ENCODE measurements at places on chromosomes 12 and 14. TPM values are rescaled to one million over a fixed set of nuclear protein-coding genes. Genes with fewer than 3 reads are reported as not detected.

- DNase-seq = no peak
Measured at GRCh38 chr12:32756476-32757066, 874 bp upstream of the YARS2 start.

DNA sequence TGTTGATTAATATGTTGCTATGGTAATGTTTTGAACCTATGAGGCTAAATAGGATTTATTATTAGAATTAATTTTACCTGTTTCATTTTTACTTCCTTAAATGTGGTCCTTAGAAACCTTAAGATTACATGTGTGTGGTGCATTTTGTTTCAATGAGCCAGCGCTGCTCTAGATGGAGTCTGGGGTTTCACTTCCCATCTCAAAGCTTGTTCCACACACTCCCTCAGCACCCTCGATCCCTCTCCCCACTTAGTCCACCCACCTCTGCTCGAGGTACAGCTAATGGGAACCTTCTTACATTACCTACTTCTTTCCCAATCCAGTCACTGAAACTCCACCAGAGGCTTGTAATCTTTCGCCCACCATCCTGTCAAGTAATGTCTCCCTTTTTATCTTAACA lies 205.2 kb downstream of the PAX9 start:
- no peak for DNase-seq

DNA sequence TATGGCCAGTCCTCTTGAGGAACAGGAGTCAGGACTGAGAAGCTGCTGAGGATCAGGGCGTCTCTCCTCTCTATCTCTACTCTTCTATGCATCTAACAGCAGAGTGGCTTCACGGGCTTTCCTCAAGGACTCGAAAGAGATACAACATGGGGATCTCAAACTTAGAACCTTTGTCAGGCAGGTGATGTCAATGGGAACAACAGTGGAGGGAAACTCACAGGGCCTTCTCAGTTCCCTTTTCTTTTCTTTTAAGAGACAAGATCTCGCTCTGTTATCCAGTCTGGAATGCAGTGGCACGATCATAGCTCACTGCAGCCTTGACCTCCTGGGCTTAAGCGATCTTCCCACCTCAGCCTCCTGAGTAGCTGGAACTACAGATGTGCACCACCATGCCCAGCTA lies 127.6 kb downstream of the PTPN11 start:
- DNase-seq = no peak

- no peak for DNase-seq
Measured at GRCh38 chr12:49357103-49357678, 10.1 kb upstream of the SPATS2 start.

DNA sequence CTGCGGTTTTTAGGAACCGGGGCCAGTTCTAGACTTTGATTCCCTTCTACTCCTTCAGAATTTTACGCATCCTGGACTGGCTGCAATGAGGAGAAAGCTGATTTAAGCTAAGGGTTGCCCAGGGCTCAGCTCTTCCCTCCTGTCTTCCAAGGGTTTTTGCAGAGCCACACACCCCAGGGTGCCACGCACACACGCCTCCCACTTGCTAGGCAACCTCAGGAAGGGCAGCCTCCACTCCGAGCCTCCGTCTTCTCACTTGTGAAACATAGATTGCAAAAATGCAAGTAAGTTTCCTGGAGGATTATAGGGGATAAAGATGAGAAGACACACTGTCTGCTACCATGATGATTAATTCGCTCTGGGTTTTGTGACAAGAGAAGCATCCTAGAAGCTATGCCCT lies 31.7 kb downstream of the NOS1 start:
- DNase-seq = no peak

The CFAP251 gene
- polyA plus RNA-seq = 0.21 TPM

The GNG2 gene
- 177 TPM for polyA plus RNA-seq

The TSPAN19 gene
- polyA plus RNA-seq = not detected

The ANKS1B gene
- polyA plus RNA-seq = not detected
